Stimulated activated CD4-positive, alpha-beta T cell treated with anti-CD3 and anti-CD28 coated beads, Interleukin-12 subunit alpha, Interleukin-12 subunit beta, amount 100 ng/mL, for 24 hours (primary cell): ENCODE measurements at places on chromosomes 6 and 20.
A peak's percentile ranks its signal among the peaks of the same experiment; 100 is the strongest.

DNA sequence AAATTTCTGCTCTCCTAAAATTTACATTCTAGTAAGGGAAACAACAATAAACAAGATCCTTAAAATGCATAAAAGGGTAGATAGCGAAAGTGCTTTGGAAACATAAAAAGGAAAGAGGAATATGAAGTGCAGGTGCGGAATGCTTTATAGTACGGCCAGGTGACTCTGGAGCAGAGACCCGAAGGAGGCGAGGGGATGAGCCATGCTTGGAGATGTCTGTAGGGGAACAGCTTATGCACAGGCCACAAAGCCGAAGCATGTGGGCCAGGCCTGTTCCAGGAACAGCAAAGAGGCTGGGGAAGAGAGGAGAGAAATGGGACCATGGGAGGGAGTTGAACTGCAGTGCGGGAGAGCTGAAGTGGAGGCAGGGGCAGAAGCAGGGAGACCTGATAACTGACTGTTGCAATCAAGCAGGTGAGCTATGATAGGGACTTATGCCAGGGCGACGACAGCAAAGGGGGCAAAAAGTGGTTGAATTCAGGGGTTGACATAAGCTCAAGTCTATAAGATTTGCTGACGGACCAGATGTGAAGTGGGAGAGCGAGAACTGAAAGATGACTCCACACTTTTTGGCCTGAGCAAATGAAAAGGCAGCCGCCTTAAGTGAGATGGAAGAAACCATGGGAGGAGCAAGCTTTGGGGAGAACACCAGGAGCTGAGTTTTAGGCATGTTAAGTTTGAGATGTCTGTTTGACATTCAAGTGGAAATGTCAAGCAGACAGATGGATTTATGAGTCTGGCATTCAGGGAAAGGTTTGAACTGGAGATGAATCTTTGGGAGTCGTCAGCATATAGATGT is 83.1 kb downstream of the CNBD2 start:
- DNase-seq: no peak

GRCh38 chr6:28206527-28206926 is 18.5 kb upstream of the ZSCAN9 start:
- no peak for DNase-seq

GRCh38 chr6:40788661-40789655 is 201.8 kb upstream of the LRFN2 start:
- DNase-seq: peak; percentile 3

DNA sequence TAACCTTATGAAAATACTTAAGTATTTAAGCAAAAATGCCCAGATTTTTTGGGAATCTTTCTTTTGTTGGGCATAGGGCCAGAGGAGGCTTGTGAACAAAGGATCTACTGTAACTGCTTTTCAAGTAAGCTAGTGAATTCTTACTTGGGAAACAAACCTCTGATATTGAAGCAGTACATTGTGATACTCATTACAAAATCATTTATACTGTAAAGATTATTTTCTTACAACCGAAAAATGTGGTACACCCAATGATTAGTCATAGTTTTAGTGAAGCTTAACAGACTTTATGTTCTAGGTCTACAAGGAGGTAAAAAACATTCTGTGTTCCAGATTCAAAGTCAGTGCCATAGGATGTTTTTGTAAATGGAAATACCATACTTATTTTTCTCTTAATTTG is 272.9 kb upstream of the KCNQ5 start:
- no peak for DNase-seq

DNA sequence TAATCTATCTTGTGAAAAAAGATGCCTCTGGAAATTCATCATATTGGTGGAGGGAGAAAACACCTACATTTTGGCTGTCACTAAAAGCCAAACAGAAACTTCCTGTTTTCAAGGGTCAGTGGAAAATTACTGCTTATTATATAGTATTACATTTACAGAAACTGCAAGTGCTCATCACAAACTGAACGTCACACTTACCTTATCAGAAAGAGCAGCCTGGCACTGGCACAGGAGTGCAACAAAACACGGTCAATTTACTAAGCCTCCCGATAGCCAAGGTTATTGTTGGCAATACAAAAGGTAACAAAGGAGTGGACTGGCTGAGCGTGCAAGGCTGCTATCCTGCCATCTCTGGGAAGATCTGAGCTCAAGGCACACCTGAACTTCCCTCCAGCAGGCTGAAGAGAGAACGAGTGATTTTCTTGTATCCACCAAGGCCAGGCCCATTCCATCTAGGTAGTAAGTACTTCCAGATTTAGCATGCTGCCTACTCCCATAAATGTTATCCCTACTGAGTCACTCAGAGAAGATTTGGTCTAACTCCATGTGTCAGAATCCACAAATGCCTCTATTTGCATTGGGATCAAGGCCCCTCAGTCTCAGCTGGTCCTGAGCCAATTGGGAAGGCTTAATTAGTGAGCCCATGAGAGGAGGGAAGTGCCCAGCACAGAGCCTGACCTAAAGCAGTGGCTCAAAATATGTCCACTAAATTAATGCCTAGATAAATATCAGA is 399.8 kb downstream of the BTBD9 start:
- no peak for DNase-seq

DNA sequence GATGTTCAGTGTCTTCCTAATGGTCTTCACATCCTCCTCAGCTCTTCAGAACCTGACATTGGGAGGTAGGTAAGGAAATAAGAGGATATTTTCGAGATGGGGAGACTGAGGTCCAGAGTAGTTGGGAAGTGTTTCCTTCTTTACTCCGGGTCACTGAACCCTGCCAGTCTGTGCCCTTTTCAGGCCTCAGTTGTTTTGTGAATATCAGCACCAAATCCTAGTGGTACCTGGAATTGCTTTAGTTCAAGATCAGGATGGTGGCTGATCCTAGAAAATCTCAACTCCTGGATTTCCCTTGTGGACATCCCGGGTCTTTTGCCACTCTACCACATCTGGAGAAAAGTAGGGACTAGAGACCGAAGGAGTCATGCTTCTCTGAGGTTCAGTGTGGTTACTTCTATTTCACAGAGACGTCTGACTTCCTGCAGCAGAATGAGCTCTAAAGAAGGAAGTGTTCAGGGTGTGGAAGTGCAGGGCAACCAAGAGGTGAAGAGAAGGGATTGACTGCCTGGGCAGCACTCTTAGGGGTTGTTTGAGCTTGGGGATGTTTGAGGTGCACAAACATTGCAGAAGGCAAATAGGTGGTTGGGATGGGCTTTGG is 995 bp downstream of the STK4 start:
- no peak for DNase-seq

- DNase-seq: no peak
Measured at GRCh38 chr20:43442282-43442880, 15.3 kb upstream of the SRSF6 start.

- DNase-seq: no peak
Measured at GRCh38 chr6:137046871-137047412, 2.2 kb upstream of the IL20RA start.

GRCh38 chr20:3410464-3410863 is 3.0 kb upstream of the DNAAF9 start:
- DNase-seq: no peak

DNA sequence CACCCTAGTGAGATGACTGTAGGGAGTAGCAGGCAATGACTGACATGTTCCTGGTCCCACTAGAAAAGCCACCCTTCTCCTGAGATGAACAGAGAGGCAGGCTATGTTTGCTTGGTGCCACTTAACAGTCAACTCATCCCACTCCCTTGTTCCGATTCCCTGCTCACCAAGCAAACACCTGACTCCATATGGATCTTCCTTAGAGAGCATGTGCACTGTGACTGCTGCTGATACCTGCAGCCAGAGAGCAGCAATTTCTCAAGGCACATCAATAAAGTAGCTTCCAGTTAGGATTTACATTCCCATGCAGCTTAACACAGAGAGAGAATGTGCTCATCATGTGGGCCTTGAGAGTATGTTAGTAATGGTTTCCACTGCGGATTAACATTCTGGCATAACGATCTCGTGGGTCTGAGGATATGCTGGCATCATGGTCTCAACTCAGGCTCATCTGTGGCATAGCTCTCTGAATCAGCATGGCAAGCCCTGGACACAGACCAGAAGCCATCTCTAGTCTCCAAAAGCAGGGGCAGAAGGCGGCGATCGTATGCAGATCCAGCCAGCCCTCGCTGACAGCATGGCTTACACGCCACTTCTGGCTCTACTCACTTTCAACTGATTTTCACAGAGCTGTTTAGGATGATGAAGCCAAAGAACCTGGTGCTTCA is 43.9 kb downstream of the ATXN1 start:
- no peak for DNase-seq

DNA sequence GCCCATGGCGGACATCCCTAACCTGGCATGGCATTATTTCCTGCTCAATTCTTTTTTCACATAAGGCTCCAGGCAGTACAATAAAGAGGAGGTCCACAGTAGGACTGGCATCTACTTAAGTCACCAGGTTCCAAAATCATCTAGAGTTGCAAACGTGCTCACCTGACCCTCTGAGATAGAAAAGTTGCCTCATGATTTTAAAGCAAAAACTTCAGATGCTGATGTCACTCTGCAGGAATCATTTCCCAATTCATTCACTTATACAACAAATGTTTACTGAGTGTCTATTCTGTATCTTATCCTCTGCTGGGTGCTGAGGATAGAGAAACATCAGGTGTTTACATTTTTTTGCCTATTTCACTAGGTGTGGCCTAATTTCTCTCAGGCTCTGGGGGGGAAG is 2.2 kb downstream of the ADGRF4 start:
- no peak for DNase-seq

- DNase-seq: no peak
Measured at GRCh38 chr20:5395932-5396727, 79.4 kb upstream of the PROKR2 start.

- no peak for DNase-seq
Measured at GRCh38 chr20:14832630-14833029, 495.2 kb upstream of the FLRT3 start.

DNA sequence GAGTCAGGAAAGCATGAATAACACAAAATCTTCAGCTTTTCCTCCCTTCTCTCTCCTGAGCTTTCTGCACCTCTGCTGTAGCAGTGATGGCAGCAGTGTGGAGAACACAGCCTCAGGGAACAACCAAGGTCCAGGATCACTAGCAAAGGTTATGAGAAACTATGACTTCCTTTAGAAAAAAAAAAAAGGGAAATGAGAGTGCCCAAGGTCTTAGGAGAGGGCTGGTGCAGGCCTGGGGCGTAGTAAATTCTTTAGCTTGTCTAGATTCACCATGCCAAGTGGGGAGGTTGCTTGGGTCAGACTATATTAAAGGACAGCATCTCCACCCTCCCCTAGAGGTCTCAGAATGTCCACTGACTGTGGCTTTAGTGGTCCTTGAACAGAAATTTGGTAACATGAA is 40.4 kb upstream of the POLR1H start:
- no peak for DNase-seq

DNA sequence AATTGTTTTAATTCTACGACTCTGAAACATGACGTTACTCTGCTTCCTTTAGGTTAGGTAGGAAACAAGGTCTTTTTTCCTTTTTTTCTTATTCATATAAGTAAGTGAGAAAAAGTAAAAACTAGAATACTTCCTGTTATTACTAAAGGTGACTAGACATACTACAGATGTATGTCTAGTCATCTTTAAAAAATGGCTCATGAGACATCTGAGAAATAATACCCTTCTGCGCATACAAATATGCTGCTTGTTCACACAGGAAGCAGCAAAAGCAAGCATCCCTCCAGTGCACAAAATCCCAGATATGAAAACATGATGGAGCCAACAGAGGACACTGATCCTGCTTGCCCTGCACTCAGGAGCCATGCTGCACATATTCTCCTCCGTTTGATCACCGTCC is 699.1 kb downstream of the EPM2A start:
- DNase-seq: no peak

GRCh38 chr6:88882536-88882935 is 80.9 kb downstream of the RNGTT start:
- DNase-seq: no peak

DNA sequence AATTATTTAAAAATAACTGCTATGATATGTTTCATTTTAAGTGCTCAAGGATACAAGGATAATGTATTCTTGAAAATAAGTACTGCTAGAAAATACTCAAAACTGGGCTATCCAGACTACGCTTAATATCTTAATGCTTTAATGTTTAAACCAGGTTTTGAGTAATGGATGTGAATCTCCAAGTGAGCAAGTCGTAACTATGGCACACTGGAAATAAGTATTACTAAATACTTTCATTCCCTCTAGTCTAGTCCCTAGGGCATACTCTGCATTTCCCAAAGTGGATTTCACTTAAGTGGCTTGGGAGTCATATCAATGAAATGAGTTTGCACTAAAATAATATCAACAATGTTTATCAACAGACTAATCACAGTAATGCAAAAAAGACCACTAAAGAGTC is 48.1 kb downstream of the HMGCLL1 start:
- DNase-seq: no peak

DNA sequence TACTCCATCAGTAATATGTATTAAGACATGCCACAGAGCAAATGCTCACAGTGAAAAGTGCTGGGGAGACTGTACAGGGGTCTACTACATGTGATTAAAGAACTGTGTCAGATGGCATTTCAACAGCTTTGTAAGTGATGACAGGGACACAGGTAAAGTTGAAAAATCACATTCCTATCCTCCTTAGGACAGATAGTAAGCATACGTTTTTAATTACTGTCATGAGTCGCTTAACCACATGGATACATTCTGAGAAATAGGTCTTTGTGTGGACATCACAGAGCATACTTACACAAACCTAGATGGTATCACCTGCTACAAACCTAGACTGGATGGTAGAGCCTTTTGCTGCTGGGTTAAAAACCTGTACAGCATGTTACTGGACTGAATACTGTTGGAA is 645.8 kb upstream of the AGPAT4 start:
- DNase-seq: no peak

DNA sequence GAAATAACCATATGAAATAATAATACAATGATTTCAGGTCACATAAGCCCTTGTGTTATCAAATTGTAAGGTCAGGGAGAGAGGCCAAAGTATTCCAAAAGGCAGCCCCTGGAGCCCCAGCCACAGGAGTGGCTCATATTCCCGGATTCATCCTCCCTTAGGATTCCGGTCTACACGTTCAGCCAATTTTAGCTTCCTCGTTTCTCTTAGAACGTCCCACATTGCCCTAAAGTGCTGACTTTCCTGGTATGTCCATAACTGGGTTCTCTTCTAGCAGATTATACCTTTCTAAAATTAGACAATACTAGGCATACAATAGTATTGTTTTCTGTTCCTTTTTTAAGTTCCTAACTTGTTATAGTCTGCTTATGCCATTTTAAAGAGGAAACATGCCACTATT is 192.7 kb upstream of the NOX3 start:
- DNase-seq: no peak

GRCh38 chr6:8900056-8900455 is 464.7 kb upstream of the SLC35B3 start:
- DNase-seq: no peak

- no peak for DNase-seq
Measured at GRCh38 chr20:33612001-33612400, 50.1 kb upstream of the C20orf144 start.

- no peak for DNase-seq
Measured at GRCh38 chr20:13515796-13516558, 122.8 kb downstream of the TASP1 start.

DNA sequence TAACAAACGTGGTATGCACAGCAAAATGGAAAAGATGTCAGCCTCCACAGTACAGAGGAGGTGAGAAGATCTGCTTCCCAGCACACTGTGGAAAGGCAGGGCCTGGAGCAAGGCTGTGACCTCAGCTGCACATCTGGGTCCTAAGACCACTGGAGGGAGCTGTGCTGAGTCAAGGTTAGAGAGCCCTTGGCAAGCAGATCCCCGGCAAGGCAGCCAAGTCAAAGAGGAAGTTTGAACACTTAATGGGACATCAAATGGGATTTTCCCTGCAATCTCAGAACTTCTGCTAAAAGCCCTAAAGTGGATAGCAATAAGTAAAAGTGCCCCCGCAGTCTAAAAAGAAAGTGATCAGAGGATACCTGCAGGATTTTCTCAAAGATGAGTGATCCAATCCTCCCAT is 39.5 kb downstream of the UNC5CL start:
- DNase-seq: no peak

GRCh38 chr6:132751306-132751705 is 6.4 kb downstream of the VNN2 start:
- no peak for DNase-seq
